ENCODE measurements at places on chromosomes 5 and 9. TPM values are rescaled to one million over a fixed set of nuclear protein-coding genes. Genes with fewer than 3 reads are reported as not detected.
A peak's percentile ranks its signal among the peaks of the same experiment; 100 is the strongest.

Gene FSD1L
- total RNA-seq = 3.2 TPM

Gene SPATA31A3
- total RNA-seq = not detected

Gene SPTAN1
- 228 TPM for total RNA-seq

Gene RASGRF2
- 8.6 TPM for total RNA-seq

Gene GPR150
- 0.82 TPM for total RNA-seq

Gene SAPCD2
- 6.4 TPM for total RNA-seq

Gene NR5A1
- total RNA-seq = not detected

Gene ATOX1
- total RNA-seq = 83.1 TPM

DNA sequence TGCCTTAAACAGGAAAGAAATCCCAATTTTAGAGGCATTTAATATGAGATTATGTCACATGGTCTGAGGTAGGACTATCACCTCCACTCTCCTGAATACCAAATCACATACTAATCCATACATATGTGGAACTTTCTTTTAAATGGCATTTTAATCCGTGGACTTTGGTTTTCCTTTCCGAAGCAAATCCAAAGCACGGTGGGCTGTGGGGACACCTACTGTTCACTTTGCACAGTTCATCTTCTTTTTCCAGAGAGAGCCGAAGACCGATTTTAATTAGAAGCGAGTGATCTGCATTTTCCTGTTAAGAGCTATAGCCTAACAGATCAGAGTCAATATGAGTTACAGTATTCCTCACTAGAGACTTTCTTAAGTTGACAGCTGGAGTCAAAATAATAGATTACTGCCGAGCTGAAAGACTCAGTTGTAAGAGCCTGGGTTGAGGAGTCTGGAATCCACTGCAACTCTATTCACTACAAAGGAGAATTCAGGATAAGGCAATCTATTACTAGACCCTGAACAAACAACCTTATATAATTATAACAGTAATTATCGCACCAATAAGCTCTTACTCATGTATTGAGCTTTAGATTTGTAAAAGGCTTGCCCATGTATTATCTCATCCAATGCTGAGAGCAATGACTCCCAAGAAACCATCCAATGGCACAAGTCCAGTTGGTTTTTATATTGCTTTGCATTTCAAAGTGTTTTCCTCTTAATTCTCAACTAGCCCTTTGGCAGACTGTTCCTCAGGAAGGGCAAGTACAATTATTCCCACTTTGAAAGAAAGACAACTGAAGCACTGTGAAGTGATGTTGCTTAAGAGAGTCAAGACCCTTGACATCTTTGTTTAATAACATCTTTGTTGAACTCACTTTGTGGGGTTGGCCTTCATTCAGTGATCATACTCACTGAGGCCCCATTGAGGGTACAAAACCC, 144.7 kb downstream of the TRPM6 start:
- DNase-seq = peak; percentile 19

GRCh38 chr9:120477534-120478001, 102.4 kb downstream of the CDK5RAP2 start:
- peak; percentile 42 for DNase-seq

GRCh38 chr9:35258660-35259474, 97.1 kb downstream of the UNC13B start:
- DNase-seq = peak; percentile 56

DNA sequence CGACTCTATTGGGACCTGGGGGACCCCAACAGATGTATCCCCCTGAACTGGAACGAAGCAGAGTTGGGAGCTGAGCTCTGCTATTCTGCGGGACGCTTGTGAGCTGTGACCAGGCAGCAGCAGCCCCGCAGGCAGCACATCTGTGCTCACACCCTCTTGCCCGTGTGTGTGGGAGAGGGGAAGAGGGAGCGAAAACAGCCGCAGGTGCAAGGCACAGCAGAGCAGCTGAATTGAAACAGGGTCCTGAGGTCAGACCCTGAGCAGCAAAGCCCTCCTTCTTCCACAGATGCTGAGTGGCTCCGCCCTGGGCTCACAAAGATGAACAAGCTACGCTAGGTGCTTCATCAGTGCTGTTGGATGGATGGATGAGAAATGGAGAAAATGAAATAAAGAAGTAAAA, 198.7 kb downstream of the HSPA4 start:
- no peak for DNase-seq

DNA sequence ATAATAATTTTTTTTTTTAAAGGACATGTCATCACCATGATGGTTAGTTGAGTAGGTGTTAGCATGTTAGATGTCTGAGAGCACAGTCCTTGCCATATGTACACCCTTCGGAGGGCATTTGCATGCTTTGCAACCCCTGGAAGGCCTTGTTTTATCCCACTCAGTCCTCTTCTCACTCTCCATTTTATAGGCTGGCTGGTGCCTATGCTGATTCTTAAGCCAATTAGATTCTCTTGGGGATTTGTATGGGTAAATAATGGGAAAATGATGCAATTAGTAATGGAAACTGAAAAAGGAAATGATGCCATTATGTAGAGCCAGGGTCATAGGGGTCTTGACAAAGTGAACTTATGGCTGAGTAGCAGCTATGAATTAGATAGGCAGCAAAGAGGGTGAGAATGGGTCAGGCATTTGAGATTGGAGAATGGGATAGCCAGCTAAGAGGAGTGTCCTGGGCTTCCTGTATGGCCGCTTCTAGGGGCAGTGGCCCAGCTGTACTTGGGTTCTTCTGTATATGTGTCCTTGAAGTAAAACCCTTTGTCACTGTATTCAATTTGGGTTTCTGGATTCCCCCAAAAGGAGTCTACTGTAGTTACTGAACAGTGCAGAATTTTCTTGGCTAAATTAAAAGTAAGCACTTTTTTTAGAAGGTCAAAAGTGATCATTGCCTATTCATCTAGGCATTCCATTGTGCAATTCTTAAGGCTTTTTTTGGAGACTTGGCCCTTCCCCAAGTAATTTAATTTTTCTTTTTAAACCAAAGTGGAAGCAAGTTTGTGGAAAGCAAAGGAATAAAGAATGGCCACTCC, 31.6 kb downstream of the LRRTM2 start:
- no peak for DNase-seq

- DNase-seq = peak; percentile 29
Measured at GRCh38 chr9:137828527-137829259, 48.9 kb upstream of the CACNA1B start.

GRCh38 chr9:88372103-88372654, 16.1 kb upstream of the SPIN1 start:
- no peak for DNase-seq

DNA sequence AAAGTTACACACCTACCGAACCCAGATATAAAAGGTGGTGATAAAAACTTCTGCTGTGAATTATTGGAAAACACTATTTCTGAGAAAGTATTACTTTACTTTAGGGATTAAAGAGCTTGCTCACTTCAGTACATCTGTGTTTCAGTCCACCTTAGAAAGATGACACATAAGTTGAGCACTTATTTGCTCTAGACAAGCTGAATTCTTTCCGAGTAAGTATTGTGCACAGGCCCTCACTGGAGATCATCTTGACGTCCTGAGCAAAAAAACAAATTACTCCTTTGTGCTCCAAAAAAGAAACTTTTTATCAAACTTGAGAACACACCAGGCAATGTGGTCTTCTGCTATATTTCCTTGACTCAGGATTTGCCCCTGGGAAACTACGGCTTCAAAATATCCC, 231.0 kb upstream of the GRAMD2B start:
- DNase-seq = no peak

DNA sequence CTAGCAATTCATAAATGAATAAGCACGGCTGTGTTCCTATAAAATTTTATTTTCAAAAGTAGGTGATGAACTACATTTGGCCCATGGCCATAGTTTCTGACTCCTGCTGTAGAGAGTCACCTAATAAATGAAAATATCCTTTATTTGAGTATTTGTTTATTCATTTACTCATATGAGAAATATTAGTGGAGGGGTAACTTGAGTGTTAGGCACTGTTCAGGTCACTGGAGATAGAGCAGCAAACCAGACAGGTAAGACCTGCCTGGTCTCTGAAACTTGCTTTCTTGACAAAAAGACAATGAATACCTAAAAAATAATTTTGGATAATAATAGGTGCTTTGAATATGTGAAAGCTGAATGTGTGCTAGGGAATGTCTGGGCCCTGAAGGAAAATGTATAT, 68.8 kb downstream of the YIPF5 start:
- DNase-seq = no peak

- DNase-seq = no peak
Measured at GRCh38 chr5:88746438-88746882, 136.5 kb downstream of the MEF2C start.

DNA sequence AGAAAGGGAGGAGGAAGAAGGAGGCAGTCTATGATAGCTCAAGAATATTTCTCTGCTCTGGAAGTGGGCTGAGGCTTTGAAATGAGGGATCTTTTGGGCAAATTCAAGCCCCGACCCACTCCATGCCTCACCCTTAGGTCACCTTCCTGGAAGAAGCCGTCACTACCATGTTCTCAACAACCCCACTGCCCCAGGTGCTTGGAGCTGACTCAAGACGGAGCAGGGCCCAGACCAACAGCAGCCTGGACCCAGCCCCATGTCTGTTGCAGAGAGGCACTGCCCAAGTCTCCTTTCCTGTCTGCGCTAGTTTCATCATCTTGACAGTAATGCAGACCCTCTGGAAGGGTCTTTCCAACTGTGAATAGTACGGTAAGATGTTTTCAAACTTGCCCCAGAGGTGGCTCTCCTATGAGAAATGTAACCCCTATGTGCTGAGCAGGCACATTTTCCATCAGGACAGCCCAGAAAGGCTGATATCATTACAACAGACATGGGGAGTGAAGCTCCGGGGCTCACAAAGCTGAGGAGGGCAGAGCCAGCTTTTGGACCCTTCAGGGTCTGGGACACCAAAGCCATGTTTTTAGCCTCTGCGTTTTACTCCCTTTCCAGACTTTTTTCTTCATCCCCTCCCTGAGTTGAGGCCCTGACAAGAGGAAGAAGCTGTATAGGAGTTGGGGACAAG, 128.2 kb upstream of the LARP1 start:
- DNase-seq = no peak

DNA sequence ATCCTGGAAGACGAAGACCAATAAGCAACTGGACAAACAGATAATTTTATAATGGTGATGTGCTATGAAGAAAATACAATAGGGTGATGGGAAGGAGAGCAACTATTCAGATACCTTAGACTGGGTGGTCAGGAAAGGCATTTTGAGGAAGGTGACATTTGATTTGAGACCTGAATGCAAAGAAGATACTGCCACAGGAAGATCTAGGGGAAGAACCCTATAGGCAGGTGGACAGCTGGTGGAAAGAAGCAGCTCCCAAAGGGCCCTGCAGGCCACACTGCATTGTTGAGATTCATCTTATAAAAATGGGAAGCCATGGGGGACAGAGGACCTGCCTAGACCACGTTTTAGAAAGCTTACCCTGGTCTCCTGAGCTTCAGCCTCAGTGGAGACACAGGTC, 19.7 kb upstream of the CTNNA1 start:
- DNase-seq = no peak

DNA sequence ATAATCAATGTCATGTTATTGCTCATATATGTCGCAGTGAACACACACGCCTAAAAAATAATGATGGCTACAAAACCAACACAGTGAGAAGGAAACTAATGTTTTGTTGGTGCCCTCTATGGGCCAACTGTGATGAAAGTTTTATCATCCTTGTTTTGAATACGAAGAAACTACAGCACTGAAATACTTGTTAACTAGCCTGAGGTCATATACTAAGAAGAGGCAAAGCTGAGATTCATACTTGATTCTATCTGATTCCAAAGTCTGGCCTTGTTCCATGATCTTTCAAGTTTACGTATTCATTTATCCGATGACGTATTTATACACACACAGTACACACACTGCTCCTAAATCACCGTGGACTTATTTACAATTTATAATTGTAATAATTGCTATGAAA, 16.1 kb upstream of the DRD1 start:
- DNase-seq = no peak

DNA sequence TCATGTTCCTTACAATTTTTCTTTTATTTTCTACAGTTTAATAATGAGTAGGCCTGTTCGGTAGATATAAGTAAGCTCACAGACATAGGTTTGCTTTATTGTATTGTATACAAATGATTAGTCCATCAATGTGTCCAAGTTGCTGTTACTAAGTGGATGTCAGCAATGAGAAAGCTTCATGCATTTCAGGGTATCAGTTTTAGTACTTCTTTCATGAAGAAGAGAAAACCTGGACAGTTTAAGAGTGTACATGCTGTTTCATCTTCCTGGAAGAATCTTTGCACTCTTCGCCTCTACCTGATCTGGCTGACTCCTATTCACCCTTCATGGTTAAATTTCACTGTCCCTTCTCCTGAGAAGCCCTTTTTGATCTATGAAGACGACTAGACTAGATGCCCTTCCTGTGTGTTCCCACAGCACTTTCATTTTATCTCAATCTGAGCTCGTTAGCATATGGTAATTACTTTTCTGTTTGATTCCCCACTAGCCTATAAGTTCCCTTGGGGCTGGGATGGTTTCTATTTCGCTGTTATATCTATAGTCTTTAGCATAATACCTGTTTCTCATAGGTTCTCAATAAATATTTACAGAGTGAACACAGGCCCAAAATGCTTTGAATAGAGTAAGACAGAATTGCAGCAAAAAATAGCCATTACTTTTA, 70.7 kb downstream of the CETN3 start:
- no peak for DNase-seq

GRCh38 chr9:133149130-133150015, 14.3 kb downstream of the GBGT1 start:
- peak; percentile 90 for DNase-seq

Data from activated CD4-positive, alpha-beta memory T cell treated with anti-CD3 and anti-CD28 coated beads for 36 hours (primary cell).